Prostate gland (tissue), 2 donors: ENCODE measurements at places on chromosomes 2 and 18. TPM values are rescaled to one million over a fixed set of nuclear protein-coding genes. Genes with fewer than 3 reads are reported as not detected.

DNA sequence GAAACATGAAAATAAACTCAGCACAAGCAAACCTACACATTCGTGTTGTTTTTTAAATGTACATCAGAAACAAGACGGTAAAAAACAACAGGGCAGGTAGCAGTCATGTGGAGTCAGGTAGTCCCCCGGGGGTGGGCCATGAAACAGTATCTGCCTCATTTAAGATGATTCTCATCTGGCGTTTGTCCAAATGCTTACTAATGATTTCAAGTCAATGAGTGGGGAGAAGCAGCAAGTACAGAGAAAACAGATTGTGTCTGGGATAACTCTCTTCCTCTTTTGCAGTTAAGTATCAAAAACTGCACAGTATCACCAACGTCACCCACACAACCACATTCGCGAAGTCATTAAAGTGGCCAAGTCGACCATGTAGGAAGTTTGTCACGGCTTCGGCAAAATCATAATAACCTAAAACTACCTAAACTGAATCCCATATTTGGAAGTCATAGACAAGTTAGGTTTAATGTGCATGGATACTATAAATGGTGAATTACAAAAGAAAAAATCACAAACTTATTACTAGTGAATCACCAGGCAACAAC lies 1.3 kb downstream of the LAPTM4A start:
- peak overlapping the region; percentile 98 for H3K27ac ChIP-seq
- no peaks in the 10 kb centered on the region for H3K36me3 ChIP-seq
- H3K27me3 ChIP-seq: no peaks in the 10 kb centered on the region
- H3K4me3 ChIP-seq: peak overlapping the region; percentile 89
- H3K4me1 ChIP-seq: no peaks in the 10 kb centered on the region
- DNase-seq: peak; percentile 21

DNA sequence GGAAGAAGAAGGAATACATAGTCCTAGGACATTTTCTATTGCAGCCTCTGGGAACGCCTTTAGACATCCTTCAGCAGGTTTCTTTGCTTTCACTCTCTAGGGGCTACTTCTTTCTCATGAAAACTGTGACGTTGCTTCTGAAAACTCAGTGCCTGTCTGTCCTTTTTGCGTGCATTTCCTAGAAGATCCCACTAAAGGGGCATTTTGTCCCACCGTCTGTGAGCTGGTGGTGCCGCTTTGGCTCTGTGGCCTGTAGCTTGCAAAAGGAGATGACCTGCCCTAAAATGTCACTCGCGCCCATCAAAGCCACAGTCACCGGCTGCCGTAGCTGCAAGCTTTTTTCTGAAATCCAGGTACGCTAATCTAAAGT lies 579 bp downstream of the STAT4 start:
- H3K4me3 ChIP-seq: peak overlapping the region; percentile 28
- no peaks in the 10 kb centered on the region for H3K4me1 ChIP-seq
- peak overlapping the region; percentile 16 for H3K27ac ChIP-seq
- H3K27me3 ChIP-seq: no peaks in the 10 kb centered on the region
- no peak for DNase-seq
- H3K36me3 ChIP-seq: no peaks in the 10 kb centered on the region

- no peak for DNase-seq
- H3K27ac ChIP-seq: no peak overlapping the region
- no peaks in the 10 kb centered on the region for H3K27me3 ChIP-seq
- H3K4me1 ChIP-seq: no peaks in the 10 kb centered on the region
- no peaks in the 10 kb centered on the region for H3K36me3 ChIP-seq
Measured at GRCh38 chr18:44869533-44869932, 188.8 kb downstream of the SETBP1 start.

GRCh38 chr2:219082332-219082958 lies 21.7 kb upstream of the IHH start:
- H3K4me1 ChIP-seq: no peaks in the 10 kb centered on the region
- DNase-seq: no peak
- no peak overlapping the region for H3K4me3 ChIP-seq
- no peaks in the 10 kb centered on the region for H3K36me3 ChIP-seq
- H3K27me3 ChIP-seq: no peaks in the 10 kb centered on the region
- no peak overlapping the region for H3K27ac ChIP-seq

- H3K4me3 ChIP-seq: no peak overlapping the region
- no peaks in the 10 kb centered on the region for H3K4me1 ChIP-seq
Measured at GRCh38 chr2:233801357-233802131, 23.4 kb downstream of the MROH2A start.

GRCh38 chr2:111671426-111672150 lies 212.4 kb downstream of the ANAPC1 start:
- H3K4me3 ChIP-seq: no peak overlapping the region
- H3K36me3 ChIP-seq: no peaks in the 10 kb centered on the region
- no peaks in the 10 kb centered on the region for H3K27me3 ChIP-seq
- DNase-seq: no peak

- H3K4me1 ChIP-seq: no peaks in the 10 kb centered on the region
- H3K4me3 ChIP-seq: no peak overlapping the region
- no peak overlapping the region for H3K27ac ChIP-seq
- DNase-seq: no peak
- no peaks in the 10 kb centered on the region for H3K36me3 ChIP-seq
- no peaks in the 10 kb centered on the region for H3K27me3 ChIP-seq
Measured at GRCh38 chr2:204187229-204188083, 250.9 kb downstream of the ICOS start.

DNA sequence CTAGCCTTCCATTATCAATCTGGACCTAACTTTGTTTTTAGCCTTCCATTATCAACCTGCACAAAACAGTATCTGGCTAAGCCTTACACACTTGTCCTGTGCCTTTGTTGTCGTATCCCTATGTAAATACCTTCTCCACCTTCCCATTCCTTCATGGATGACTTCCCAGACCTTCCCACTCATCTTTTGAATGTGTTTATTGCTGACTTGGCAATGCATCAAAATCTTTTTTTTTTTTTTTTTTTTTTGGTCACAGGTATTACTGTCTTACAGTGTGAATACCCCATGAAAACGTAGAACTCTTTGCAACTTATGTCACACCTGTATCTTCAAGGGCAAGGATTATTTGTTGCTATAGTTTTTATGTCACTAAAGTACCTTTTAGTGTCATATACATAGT lies 25.7 kb downstream of the RPE start:
- no peaks in the 10 kb centered on the region for H3K36me3 ChIP-seq
- H3K4me1 ChIP-seq: no peaks in the 10 kb centered on the region
- DNase-seq: no peak
- no peak overlapping the region for H3K4me3 ChIP-seq
- no peak overlapping the region for H3K27ac ChIP-seq

GRCh38 chr2:119939915-119940314 lies 73.0 kb upstream of the EPB41L5 start:
- H3K36me3 ChIP-seq: no peaks in the 10 kb centered on the region
- no peak overlapping the region for H3K4me3 ChIP-seq
- H3K27ac ChIP-seq: no peak overlapping the region
- no peak for DNase-seq

- no peak overlapping the region for H3K27ac ChIP-seq
- no peaks in the 10 kb centered on the region for H3K4me1 ChIP-seq
- no peak for DNase-seq
- no peaks in the 10 kb centered on the region for H3K27me3 ChIP-seq
- H3K4me3 ChIP-seq: no peak overlapping the region
- H3K36me3 ChIP-seq: no peaks in the 10 kb centered on the region
Measured at GRCh38 chr2:1186421-1186820, 226.8 kb upstream of the TPO start.

DNA sequence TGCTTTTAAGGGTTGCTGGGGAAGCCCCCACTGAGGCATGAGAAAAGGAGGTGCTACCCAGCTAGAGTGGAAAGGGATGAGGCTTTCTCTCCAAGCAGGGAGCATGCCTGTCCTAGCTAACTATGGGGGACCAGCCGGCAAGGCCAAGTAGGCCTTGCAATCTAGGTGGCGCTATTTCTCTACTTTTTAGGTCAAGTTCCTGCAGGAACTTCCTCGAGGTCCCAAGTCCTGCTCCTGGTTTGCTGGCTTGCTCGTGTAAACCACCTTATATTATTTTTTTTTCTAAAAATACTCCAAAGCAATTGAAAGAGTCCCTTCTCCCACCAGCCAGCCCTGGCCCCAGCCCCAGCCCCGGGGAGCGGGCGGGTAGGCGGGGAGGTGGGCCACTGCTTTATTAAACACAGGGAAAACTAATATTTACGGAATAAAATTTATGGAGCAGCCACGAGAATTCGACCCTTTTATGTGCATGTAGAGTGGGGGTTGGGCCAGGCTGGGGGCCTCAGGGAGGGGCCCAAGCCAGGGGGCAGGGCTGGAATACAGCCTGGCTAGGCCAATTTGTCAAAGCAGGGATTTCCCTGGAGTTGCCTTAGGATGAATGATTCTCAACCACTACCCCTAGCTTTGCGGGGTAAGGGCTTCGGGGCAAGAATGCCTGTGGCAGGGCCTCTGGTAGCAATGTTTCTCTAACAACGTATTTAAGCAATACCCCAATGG lies 12.8 kb upstream of the IHH start:
- no peak overlapping the region for H3K4me3 ChIP-seq
- peak; percentile 60 for DNase-seq
- peaks cover 2% of the 10 kb centered on the region for H3K4me1 ChIP-seq
- H3K27ac ChIP-seq: no peak overlapping the region

GRCh38 chr2:73289304-73289703 lies 4.0 kb downstream of the EGR4 start:
- no peak overlapping the region for H3K27ac ChIP-seq
- no peak overlapping the region for H3K4me3 ChIP-seq
- no peaks in the 10 kb centered on the region for H3K36me3 ChIP-seq
- no peak for DNase-seq
- no peaks in the 10 kb centered on the region for H3K4me1 ChIP-seq

DNA sequence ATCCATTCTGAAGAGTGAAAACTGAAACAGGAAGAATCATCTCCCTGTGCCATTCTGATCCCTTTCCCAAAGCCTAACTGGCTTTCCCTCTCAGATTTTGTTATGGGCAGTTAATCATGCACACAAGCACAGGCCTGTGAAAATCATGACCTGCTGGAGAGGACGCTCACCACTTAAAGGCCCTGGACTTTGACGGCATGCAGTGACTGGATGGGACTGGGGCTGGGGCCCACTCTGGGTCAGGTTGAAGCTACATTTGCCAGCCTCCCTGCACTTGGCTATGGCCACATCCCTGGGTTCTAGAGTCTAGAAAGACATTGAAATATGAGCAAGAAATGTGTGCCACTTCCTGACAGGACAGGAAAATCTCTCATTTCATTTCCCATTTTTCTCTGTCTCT lies 12.9 kb downstream of the PDE11A start:
- H3K27ac ChIP-seq: no peak overlapping the region
- H3K36me3 ChIP-seq: no peaks in the 10 kb centered on the region
- H3K27me3 ChIP-seq: no peaks in the 10 kb centered on the region

DNA sequence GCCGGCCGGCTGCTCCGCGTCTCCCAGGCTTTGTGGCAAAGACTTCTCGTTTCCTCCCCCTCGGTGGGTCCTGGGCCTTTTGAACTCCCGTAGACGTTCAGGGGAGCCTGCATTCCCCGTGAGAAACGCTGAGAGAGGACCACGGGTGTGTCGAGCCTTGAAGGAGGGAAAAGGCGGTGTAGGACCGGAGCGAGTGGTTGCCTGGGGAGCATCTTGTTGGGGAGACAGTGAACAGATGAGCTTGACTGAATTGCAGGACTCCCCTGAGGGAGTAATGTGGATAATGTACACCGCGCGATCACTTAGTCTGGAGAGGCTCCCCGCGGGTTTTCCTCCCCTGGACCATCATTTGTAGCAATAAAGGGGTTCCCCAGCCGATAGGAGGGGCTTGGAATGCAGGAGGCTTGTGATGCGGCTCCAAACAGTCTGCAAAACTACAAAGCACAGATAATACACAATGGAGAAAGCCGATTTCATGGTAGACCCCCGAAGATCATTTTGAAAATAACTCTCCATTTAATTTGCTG lies 769 bp downstream of the ALMS1 start:
- no peaks in the 10 kb centered on the region for H3K36me3 ChIP-seq
- peak overlapping the region; percentile 93 for H3K27ac ChIP-seq
- H3K27me3 ChIP-seq: no peaks in the 10 kb centered on the region
- no peaks in the 10 kb centered on the region for H3K4me1 ChIP-seq

DNA sequence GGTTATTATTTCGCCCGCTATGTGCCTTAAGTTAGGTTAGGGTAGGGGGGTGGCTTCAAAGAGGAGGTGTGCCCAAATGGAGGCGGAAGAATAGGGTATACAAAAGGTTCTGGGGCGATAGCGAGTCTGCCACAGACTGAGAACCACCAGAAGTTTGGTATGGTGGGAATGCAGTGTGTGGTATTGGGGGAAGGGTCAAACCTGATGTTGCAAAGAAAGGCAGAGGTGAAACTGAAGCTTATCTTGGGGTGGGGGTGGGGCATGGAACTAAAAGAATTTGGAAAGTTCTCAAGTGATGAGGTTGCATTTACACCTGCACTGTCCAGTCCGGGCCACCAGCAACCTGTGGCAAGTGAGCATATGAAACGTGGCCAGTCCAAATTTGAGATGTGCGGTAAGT lies 11.8 kb upstream of the CCBE1 start:
- no peak overlapping the region for H3K27ac ChIP-seq
- no peaks in the 10 kb centered on the region for H3K27me3 ChIP-seq

MIB1 gene
- 30.0 TPM for total RNA-seq

TMEM198 gene
- total RNA-seq: 11.5 TPM

DSEL gene
- total RNA-seq: 5.4 TPM

SH2D6 gene
- 1.8 TPM for total RNA-seq

POTEJ gene
- 16.7 TPM for total RNA-seq

SLC4A5 gene
- 65.9 TPM for total RNA-seq

GPR45 gene
- total RNA-seq: not detected
